ENCODE measurements at places on chromosomes 2 and 18.
A peak's percentile ranks its signal among the peaks of the same experiment; 100 is the strongest.

DNA sequence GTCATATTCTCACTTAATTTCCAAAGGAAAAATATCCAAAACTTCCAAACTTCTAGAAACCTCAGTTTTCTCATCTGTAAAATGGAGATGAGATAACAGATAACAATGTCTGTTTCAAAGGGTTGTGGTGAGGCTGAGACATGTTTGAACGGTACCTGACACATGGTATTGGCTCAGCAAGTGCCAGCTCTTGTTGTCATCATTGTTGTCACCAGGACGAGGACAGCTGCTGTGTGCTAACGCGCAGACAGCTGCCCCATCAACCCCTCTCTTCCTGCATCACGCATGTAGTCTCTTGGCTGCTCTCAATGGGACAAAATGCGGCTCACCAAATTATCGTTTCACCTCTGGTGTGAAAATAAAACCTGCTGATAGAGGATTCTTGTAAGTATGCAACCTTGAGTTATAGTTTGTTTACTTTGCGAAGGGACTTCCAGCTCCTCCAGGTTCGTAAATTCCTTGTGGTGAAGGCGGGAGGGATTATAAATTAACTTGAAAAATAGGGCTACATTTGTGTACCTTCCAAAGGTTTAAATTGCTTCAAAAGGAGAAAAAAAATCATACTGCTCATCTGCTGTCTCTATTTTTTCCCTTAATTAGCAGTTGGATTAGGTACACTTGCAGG lies 605.4 kb downstream of the BCL11A start:
- DNase-seq, result no peak

DNA sequence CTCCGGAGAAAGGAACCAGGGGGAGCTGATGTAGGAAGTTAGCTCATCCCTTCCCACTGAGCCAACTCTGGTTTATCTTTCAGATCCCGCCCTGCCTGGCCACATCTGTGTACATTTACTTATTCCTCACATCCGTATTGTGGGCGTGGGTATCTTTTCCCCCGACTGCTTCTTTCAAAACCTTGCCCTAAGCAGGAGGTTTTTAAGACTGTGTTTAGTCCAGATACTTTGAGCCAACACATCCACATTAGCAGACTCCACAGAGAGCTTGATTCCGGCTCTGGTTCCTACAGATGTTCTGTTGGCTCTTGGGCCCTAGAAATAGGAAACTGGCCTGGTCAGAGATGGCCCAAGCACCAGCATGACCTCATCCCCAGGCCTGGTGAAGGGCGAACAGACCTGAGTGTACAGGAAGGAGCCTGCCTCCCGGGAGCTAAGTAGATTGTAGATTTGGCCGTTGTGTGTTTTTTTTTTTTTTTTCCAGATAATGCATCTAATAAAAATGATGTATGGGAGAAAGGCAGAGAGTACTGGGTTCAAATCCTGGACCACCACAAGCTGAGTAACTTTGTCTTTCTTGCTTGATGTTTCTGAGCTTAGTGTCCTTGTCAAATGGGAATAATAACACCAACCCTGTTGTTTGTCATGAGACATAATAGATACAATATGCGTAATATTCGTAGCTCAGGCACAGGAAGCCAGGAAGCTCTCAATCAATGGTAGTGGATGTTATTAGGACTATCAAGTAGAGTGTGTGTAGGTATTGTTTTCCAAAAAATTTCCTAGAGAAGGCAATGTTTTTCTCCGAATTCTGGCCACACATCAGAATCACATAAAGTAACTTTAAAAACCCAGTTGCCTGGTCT lies 92.3 kb downstream of the PRKCE start:
- no peak for DNase-seq

- DNase-seq, result no peak
Measured at GRCh38 chr2:211944572-211944971, 594.0 kb downstream of the ERBB4 start.

DNA sequence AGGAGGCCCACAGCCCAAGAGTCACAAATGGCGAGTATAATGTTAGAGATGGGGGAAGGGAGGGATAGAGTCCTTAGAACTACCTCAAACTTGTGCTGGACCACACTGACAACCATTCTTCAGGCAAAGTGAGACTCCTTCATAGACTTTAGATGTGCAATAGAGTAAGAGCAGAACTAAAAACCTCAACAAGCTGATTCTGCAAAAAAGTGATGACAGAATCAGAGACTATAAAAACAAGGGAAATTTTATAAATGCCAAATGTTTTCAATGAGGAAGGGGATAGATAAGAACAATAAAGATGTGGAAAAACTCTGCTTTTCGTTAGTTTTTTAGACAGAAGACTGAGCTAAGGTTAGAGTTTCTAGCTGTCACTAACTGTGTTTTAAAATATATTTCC lies 17.7 kb downstream of the SMC6 start:
- no peak for DNase-seq

- no peak for DNase-seq
Measured at GRCh38 chr2:74910245-74910644, 48.2 kb upstream of the POLE4 start.

GRCh38 chr18:58845928-58846724 lies 18.6 kb upstream of the ZNF532 start:
- no peak for DNase-seq

DNA sequence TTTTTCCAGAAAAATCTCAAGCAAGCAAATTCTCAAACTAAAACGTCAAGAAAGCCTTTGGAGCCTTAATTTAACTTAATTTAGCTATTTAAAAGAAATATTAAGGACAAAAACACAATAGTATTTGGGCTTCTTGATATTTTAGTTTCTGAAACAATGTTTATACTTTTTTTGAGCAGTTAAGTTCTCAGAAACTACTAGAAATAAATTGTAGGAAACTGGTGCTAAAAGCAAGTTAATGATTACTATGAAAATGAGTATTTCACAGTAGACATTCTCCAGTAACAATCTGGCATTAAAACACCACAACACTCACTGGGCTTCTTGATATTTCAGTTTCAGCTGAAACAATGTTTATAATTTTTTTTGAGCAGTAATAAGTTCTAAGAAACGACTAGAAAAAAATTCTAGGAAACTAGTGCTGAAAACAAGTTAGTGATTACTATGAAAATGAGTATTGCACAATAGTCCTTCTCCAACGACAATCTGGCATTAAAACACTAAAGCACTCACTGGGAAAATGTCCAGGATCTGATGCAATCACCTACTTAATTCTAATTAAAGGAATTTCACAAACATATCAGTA lies 45.1 kb downstream of the TRAK2 start:
- no peak for DNase-seq

GRCh38 chr2:209091056-209091455 lies 332.8 kb upstream of the MAP2 start:
- no peak for DNase-seq

DNA sequence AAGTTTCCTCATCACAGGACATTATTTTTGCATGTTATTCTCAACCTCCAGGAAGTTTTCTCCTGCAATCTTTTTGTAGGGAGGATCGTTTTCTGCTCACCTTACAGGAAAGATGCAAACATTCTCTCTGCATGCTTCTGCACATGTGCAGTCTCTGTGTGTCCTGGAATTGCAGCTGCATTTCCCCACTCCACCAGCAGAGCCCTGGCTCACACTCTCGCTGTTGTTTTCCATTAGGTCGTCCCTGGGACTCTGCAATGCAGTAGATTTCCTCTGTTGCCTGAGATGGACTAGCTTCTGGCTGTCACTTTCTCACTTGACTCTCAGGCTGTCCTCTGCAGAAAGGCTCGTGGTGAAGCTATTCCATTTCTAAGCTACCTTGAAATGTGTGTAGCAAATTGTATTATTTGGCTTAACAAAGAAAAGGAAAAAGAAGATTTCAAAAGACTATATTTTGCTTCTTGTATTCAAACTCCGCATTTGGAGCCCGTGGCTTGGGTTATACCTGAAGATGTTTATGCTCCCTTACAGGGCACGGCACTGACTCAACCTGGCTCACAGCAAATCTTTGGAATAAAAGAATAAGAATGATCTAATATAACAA lies 346.7 kb downstream of the RAD51AP2 start:
- peak; percentile 64 for DNase-seq

- no peak for DNase-seq
Measured at GRCh38 chr2:212428681-212429478, 109.7 kb downstream of the ERBB4 start.

DNA sequence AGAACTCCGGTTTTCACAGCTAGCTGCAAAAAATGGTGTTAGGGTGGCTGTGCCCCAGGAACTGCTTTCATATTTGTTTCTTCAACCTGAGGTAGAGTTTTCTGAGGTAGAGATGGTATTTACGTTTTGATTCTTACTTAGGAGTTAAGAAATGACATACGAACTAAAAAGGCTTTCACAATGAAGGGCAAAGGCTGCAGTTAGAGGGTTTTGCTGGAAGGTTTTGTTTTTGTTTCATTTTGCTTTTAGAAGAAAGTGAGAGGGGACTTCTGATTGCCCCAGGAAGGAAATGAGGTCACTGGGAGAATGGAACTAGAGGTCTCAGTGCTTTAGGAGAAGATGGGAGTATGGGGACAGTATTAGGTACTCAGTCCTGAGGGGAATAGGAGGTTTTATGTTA lies 15.5 kb downstream of the CDCA7 start:
- no peak for DNase-seq

GRCh38 chr2:5742126-5742525 lies 49.9 kb downstream of the SOX11 start:
- DNase-seq, result no peak

- DNase-seq, result no peak
Measured at GRCh38 chr2:230540332-230540731, 124.3 kb downstream of the SP100 start.

- DNase-seq, result no peak
Measured at GRCh38 chr2:24272161-24272802, 88.1 kb downstream of the ITSN2 start.

- DNase-seq, result no peak
Measured at GRCh38 chr2:11375025-11375688, 30.7 kb upstream of the ROCK2 start.

- peak; percentile 44 for DNase-seq
Measured at GRCh38 chr2:81648370-81648769, 1343.8 kb upstream of the LRRTM1 start.

DNA sequence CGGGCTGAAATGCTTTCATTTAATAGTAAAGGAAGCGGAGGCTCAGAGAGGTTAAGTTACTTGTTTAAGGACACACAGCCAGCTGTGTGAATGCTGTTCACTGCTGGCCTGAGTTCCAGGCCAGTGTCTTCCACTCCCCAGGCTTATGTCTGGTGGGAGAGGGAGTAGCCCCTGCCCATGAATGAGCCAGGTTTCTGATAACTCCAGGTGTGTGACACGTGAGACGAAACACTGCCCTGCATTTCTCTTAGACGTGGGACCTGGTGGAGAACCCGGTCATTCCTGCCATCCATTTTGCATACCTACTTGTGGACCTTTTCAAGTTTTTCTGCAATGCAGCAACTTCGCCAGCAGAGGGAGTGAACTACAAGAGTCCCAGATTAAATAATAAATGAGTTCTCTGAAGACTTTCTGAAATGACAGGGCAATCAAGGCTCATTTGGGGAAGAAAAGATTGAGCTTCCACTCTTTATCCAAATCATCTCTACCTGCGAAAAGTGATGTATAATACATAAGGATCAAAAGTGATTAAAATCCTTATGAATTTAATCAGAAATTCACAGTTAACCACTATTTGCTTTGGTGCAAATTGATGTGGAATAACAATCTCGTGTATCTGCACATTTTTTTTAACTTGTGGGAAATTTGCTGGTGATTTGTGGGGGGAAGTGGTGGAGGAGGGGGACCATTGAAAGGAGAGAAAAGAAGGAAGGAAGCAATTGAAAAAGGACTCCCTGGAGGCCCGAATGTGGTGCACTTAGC lies 79.4 kb upstream of the ASB18 start:
- DNase-seq, result peak; percentile 50

GRCh38 chr2:65834771-65835475 lies 402.5 kb upstream of the SPRED2 start:
- no peak for DNase-seq

GRCh38 chr18:62784966-62785413 lies 69.6 kb downstream of the PHLPP1 start:
- no peak for DNase-seq

DNA sequence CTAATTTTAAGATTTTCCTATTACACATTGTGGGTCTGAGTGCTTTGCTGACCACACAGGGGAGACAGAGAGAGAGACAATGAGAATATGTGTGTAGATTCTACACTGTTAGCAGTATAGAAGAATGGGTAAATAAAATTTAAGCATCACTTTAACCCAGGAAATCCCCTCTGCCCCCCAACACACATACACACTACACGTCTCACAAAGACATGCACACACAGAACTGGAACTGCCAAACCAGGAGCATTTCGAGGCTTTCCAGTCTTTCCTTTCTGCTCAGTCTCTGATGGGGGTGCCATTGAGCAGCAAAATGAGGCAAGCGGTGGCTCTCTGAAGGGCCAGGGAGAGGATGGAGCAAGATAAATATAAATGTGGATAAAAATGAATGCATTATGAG lies 2.5 kb downstream of the MERTK start:
- peak; percentile 57 for DNase-seq

- DNase-seq, result no peak
Measured at GRCh38 chr2:218193701-218194100, 23.3 kb upstream of the ARPC2 start.

DNA sequence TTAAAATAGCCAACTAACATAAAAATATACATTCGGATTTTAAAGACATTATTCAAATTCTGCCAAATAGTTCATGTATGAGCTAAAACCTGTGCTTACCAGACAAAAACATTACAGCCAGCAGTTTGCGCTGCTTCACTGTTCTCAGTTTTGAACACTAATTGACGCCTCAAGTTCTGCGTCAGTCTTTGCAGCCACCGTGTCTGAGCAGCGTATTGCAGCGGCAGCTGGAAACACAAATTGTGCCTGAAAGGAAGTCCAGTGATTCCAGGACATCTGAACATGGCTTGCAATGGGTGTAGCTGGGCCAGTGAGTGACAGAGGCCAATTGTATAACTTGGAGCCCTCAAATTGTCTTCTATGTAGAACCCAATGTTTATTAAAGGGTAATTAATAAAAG lies 267.6 kb downstream of the TFCP2L1 start:
- no peak for DNase-seq

- DNase-seq, result no peak
Measured at GRCh38 chr18:50590593-50590992, 30.7 kb downstream of the MAPK4 start.

DNA sequence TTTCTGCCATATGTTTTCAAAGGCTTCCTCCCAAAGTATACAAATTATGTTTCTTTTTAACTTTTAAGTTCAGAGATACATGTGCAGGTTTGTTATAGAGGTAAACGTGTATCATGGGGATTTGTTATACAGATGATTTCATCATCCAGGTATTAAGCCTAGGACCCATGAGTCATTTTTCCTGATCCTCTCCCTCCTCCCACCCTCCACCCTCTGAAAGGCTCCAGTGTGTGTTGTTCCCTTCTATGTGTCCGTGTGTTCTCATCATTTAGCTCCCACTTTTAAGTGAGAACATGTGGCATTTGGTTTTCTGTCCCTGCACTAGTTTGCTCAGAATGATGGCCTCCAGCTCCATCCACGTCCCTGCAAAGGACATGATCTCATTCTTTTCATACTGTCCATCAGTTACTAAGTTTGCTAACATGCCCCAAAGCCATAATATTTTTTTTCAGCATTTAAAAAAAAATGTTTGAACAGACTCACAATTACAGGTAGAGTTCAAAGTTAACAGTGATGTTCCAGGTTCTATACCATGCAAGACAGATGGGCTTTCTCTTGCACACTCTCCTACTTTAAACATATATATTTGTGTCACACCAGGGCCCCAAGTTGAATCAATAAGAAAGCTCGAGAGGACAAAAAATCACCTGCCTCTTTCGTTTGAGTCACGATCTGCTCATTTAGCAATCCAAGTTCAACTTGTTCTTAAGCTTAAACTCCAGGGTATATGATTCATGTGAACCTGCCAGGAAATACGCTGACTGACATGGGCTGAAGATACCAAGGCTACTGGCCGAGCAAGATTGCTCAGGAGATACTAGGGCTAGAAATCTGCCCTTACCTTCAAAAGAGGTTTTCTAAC lies 77.6 kb downstream of the AP1S3 start:
- no peak for DNase-seq
